NCI-H446 (cell line): ENCODE measurements at places on chromosomes 3 and 15.

- no peak for DNase-seq
These were observed 8.3 kb upstream of the JMJD7 start for GRCh38 chr15:41819455-41820050.

GRCh38 chr3:171796625-171797264 is 13.5 kb downstream of the PLD1 start:
- DNase-seq: no peak

- no peak for DNase-seq
These were observed 49.5 kb downstream of the HEG1 start for GRCh38 chr3:125006291-125006731.

GRCh38 chr15:63870487-63871209 is 36.9 kb upstream of the HERC1 start:
- DNase-seq: no peak

- no peak for DNase-seq
These were observed 35.6 kb downstream of the IQSEC1 start for GRCh38 chr3:13037458-13038117.

GRCh38 chr3:16522834-16523233 is 9.3 kb upstream of the RFTN1 start:
- no peak for DNase-seq

GRCh38 chr3:183781246-183781645 is 44.1 kb downstream of the MAP6D1 start:
- DNase-seq: no peak

DNA sequence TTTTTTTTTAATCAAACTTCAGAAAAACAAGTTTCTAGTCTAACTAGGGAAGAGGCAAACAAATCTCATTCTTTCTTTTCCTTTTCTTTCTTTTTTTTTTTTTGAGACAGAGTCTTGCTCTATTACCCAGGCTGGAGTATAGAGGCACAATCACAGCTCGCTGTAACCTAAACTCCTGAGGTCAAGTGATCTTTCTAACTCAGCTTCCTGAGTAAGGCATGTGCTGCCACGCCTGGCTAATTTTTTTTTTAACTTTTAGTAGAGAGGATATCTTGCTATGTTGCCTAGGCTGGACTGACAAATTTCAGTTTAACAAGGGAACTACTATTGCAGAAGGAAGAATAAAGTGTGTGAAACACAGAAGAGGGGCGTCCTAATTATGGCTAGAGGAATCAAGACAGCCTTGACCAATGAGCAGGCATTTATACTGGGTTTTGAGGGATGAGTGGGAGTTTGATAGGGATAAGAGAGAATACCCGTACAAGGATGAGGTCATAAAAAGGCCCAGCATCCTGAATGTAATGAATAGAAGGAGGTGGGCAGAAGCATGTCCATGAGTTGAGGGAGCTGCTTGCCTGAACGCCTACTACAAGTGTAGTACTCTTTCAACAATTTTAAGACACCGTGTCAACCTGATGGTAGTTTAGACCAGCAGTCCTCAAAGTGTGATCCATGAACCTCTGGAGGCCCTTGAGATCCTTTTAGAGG is 6.7 kb upstream of the ZFAND6 start:
- DNase-seq: no peak
